ENCODE measurements at places on chromosomes 7 and 10.

DNA sequence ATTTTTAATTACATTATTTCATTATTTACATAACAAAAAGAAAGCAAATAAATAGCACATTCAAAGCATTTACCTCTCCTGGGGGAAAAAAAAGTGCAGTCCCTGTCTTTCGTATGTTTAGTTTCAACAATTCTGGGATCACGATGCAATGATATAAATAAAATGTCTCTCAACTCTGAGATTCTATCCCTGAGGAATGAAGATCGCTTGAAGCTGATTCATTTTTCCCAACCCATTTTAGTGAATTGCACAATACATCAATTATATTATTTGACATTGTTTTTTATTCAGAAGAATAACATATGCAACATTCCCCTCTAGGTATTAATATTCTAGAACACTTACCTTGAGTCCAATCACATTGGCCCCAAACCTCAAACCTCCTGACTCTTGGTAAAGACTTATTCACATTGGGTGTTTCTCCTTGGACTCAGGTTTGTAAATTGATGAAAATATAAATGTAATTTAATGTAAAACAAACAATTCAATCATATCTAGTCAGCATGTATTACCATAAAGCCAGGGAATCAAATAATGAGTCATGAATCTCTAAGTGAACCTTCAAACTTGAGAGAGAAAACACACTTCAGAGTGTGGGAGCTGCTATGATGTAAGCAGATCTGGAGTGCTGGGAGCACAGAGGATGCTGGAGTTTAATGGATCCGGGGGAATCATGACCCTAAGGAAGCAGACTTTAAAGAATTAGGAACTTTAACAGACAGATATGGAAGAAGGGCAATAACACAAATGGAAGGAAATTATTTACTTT lies 5.3 kb upstream of the SCIN start:
- DNase-seq: no peak

DNA sequence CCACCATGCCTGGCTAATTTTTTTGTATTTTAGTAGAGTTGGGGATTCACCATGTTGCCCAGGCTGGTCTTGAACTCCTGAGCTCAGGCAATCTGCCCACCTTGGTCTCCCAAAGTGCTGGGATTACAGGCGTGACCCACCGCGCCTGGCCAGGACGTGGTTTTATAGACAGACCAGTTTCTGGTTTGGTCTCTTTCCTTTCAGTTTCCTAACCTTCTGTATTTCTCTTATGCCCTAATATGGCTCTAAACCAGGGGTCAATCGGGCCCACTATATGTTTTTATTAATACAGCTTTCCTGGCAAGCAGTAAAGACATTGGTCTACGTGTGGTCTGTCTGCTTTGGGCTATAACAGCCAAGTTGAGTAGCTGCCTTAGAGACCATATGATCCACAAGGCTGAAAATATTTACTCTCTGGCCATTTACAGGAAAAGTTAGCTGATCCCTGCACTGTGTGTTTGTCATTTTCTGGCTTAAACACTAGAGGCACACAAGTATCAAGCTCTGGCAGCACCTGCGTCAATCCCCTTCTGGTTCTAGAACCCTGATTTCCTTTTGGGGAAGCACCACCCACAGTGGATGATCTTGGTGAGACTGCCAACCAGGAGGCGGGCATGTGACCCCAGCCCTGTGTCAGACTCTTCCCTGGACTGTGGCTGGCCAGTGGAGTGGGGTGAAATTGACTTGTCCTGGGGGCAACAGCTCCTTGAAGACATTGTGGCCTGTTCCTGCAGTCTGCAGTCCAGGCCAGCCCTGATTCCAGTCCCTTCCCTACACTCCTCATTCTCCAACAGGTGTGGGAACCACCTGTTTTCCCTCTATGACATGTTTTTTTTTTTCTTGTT lies 497.2 kb downstream of the PLXNA4 start:
- no peak for DNase-seq

DNA sequence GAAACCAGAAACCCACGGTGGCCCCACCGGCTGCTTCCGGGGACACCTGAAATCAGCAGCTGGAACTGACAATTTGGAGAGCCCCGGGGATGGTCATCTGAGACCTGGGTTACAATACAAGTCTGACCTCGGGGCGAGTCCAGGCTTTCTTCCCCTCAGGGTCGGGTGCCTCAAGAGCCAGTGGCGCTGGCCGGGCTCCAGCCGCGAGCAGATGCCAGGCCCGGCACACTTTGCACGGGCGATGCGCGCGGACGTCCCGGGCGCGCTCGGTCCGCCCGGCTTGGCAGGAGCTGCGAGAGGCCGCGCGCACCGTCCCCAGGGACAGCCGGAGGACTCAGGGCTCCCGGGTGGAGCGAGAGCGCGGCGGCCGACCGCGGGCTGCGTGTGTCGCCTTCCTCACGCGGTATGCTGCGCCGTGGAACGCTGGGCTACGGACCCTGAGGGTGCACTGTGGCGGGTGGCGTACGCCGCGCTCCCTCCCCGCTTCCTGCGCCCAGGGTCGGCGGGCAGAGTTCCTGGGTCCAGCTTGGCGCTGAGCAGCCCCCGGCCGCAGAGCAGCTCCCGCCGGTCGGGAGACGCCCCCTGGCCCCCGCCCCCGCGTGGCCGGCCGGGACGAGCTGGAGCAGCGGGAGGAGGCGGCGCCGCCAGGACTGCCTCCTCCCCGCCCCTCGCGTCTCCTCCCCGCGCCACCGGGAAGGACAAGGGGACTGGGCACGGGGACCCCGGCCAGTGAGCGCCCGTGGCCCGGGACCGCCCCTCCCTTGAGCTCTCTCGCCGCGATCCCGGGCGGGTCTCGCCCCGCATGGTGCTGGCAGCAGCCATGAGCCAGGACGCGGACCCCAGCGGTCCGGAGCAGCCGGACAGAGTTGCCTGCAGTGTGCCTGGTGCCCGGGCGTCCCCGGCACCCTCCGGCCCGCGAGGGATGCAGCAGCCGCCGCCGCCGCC lies at the start of gene RBM20:
Gene RBM20, plus strand, starts transcription at position 684 of the 945 bp plus-strand sequence. Its CDS starts 119 bp downstream, at position 803.
- no peak for DNase-seq

GRCh38 chr10:4083509-4084003 lies 298.5 kb upstream of the KLF6 start:
- DNase-seq: no peak

- DNase-seq: no peak
These were observed 129.9 kb downstream of the CFAP58 start for GRCh38 chr10:104483582-104483981.

DNA sequence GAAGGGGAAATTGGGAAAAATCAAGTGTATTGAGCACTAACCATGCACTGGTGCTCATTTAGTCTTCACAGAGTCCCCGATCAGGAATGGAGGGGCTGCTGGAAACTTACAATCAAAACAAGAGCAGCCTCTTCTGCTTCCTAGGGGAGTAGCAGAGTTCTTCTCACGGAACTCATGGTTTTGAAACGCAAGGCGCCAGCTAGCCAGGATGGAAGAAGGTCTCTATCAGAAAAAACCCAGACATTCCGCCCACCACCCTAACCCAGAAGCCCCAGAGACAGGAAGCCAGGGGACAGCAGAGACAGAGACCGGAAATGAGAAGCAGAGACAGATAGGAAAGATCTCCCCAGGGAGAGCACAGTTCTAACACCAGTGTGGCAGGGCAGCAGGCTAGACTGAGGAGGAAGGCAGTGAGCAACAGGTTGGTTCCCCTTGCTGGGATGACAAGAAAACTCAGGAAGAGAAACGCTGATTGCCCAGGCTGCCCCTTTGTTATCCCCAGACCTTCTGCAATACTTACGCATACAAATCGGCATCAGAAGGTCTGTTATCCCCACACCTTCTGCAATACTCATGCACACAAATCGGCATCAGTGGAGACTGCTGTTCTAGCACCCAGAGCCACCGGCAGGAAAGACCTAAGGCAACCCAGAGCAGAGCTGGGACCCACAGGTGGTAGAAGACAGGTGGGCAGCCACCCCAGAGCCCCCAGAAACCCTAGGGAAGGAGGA lies 99.2 kb downstream of the CPXM2 start:
- no peak for DNase-seq

- DNase-seq: no peak
These were observed 30.8 kb downstream of the LSMEM1 start for GRCh38 chr7:112511451-112512202.
